ENCODE measurements at places on chromosomes 1 and 21.
A peak's percentile ranks its signal among the peaks of the same experiment; 100 is the strongest.

- no peak for DNase-seq
These were observed 33.9 kb upstream of the GPR25 start for GRCh38 chr1:200838676-200839445.

DNA sequence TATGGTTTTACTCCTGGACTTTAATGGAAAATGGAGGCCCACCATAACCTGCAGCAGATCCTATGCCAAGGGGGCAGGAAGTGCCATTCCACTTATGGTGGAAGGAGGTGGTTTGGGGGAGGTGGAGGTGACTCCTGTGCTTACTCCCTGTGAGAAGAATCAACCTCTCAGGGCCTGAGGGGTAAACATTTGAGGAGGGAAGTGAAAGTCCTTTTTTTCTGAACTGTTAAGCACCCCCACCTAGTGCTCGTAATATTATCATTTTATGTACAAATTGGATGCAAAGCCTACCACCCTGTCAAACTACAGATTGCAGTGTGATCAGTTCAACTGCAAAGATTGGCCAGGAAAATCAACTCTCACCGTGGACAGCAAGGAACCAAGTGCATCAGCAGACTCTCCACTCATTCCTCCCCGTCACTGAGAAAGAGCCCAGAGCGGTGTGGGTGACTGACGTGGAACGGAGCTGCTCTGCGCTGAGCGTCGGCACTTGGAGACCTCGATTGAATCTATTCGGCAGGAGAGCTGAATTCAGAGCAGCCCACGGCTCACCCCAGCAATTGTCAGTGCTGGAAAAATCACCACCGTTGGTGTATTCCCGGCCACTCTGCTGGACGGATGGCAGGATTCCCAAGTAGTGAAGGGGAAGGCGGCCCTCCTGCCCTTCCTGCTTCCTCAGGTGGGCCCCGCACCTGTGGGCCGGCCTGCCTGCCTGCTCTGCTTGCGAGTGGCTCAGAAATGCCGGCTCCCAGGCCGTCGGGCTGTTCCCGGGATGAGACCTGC lies 46.8 kb upstream of the COX20 start:
- DNase-seq, result no peak

GRCh38 chr1:2468041-2468472 lies 8.0 kb upstream of the PLCH2 start:
- no peak for DNase-seq

- no peak for DNase-seq
These were observed 21.2 kb downstream of the MEF2D start for GRCh38 chr1:156479093-156480015.

DNA sequence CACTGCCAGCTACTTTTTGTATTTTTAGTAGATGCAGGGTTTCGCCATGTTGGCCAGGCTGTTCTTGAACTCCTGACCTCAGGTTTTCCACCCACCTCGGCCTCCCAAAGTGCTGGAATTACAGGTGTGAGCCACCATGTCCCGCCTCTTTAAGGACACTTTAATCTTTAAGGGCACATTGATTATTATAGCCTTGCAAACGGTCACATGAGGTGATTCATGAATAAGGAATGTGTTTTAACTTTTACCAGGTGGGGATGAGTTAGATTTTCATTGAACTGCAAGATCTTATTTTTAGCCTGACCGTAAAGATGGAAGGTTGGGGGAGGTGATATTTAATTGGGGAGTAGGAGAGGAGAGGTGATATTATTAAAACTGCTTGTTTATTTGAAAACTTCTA lies 61.9 kb downstream of the TBCE start:
- no peak for DNase-seq

GRCh38 chr1:36133484-36133883 lies 8.5 kb upstream of the COL8A2 start:
- DNase-seq, result peak; percentile 81

DNA sequence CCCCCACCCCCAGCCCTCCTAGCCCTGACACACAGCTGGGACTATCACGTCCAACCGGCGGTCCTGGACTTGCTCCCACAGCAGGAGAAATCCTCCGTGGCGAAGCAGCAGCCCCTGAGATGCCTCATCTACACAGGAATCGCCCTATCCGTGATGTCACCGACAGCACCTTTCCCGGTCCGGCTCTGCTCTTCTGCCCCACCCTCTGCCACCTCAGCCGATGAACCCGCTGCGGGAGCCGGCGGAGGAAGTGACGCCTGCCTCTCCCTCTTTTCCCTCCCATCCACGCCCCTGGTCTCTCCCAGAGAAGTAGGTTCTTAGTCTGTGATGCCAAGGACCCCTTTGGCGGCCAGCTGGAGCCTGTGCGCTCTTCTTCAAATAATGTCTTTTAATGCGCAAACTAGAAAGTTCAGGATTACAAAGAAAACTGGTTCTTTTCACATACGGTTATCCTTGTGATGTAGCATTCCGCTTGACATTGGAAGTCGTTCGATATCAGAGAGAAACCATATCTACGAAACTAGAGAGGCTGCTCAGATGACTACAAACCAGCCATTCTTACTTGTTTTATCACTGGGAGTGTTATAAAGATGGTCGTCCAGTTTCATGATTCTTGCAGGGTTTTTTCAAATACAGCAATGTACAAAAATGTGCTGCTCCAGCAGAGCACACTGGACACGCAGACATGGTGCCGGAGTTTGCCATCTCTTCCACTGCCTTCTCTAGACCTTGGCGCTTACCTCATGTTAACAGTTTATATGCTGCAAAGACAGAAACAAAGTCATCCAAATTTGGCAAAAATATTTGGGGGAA lies 120.3 kb downstream of the PPIAL4G start:
- DNase-seq, result peak; percentile 85

- DNase-seq, result no peak
These were observed 6.8 kb upstream of the SFN start for GRCh38 chr1:26856181-26856580.

- DNase-seq, result peak; percentile 79
These were observed 249.1 kb upstream of the NR5A2 start for GRCh38 chr1:199778324-199778955.

DNA sequence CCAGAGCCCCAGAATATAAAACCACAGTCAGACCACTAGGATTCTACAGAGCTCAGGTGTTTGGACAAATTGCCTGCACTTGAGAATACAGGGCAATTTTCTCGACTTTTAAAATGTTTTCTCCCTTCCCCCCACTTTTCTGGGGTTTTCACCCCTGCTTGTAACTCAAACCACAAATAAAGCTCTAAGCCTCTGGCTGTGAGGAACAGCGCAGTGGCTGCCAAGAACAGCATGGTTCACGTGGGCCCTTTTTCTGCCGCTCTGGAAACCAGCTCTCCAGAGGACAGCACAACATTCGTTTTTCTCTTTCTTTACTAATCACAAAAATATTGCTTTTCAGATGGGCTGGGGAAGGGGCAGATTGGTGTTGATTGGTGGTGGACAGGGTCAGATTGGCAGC lies 102.2 kb upstream of the JUN start:
- no peak for DNase-seq

DNA sequence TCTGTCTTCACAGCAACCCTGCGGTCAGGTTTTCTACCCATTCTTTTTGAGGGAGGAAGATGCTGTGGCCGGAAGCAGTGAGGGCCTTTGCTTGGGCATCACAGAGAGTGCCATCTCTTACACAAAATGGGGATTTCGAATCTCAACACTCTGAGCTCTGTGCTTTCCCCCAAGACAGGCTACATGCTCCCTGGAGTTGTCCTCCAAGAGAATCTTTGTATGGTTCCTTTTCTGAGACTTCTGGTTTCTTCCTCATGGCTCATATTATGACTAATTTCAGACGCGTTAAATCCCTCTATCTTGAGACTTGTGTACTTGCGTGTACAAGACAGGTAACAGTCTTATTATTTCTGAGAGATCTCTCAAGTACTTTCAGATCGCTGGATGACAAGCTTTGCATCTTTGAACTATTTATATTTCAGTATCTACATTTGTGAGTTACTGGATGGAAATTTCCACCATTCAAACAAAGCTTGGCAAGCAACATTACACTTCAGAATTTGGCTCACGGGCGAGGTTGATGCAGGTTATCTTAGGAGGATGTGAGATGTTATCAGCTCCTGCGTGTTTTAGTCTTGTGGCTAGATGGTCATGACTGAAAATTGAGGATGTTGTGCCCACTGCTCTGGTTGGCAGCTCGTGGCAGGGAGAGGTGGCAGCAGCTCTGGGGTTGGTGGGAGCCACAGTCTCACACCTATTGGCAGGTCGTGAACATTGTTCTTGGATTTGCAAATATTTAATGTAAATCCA lies 19.4 kb downstream of the ABCG1 start:
- no peak for DNase-seq

DNA sequence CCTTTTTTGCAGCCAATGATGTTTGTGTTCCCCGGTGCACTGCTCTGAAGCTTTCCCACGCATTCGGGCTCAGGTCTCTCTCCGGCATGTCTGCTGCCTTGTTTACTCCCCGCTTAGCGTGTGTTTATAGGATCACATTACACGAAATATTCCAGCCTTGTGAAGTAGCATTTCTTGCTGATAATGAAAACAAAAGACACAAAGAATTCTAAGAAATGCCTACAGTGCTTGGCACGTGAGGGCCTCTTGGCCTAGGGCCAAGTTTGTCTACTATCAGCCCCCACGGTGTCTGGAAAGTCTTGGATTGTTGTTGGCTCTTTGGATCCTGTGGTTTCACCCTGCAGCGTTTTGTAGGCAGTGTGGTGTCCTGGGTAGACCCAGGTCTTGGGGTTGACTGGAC lies 11.2 kb upstream of the GSTM4 start:
- no peak for DNase-seq

DNA sequence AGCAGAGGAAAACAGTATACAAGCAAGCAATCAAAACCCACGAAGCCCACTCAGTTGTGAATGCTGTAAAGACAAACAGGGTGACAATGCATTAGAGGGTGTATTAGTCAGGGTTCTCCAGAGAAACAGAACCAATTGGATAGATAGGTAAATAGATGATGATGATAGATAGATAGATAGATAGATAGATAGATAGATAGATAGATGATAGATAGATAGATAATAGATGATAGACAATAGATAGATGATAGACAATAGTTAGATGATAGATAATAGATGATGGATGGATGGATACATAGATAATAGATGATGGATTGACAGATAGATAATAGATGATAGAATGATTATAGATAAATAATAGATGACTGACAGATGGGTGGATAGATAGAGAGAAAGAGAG lies 48.3 kb downstream of the LRRC38 start:
- no peak for DNase-seq

- DNase-seq, result no peak
These were observed 14.2 kb upstream of the SRSF4 start for GRCh38 chr1:29195881-29196291.

- DNase-seq, result no peak
These were observed 3.6 kb upstream of the ADAMTSL4 start for GRCh38 chr1:150545486-150546032.

DNA sequence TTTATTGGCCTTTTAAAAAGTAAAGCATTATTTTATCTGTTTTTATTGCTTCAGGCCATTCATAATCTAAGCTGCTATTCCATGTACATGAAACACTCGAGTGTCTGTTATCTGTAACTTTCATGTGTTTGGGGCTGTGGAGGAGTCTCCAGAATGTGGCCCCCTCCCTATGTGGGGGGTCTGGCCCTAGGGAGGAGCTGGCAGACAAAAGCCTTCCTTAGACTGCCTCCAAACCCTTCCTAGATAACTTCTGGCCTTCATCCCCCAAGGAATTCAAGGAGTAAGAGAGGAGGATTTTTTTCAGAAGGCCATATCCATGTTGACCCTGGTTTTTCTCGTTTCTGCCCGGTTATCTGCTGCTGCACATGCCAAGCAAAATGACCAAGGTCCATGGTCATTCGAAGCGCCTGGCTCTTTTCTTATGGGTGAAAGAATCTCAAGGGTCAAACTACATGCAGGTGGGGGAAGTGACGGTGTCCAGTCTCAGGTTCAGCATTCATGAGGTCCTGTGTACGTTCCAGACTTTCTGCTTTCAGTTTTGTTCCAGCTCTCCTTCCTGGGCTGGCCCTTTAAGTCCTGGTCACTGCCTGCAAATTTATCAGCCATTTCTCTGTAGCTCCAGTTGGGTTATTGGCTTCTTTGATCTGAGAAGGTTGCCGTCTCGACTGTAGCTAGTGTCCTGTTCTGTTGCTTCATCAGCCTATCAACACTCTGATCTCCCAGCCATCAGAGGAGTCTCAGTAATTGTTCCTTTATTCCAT lies 8.3 kb downstream of the TENT5C start:
- no peak for DNase-seq

GRCh38 chr1:165371588-165372225 lies 15.2 kb upstream of the LMX1A start:
- no peak for DNase-seq

DNA sequence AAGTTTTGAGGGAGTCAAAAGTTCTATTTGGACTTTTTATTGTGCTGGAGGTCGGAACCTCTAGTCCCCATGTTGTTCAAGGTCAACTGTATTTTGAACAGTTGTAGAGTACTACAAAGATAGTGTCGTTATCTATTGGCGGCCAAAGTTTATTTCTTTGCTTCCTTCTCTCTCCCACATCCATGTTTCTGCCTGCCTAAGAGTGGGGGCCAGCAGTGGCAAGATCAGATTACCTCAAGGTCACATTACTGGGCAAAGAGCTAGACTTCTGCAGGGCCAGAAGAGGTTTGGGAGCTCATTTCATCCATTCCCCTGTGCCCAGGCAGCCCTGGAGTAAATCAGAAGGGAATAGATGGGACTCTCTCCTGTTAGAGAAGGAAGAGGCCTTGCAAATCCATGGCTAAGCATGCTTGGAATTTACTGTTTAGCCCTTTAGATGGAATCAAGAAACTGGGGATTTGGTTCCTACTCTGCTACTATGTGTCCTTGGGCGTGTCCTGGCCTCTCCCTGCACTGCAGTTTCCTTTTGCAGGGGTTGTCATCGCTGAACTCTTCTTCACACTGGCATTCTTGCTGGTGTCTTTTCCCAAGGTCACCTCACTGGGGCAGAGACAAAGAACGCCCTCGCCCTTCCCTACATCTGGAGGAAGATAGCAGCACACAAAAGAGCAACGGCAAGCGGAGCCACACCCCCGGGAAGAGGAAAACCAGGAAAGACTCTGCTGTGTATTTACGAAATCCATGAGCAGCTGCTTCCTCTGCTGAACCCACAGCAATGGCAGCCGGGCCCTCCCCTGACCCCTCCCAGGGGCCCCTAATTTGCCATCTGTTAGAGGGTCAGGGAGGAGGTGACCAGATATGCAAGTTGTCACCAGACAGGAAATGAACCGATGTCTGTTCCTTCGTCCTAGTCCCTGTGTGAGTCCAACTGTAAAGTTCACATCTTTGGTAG lies 73.3 kb downstream of the PLPP3 start:
- DNase-seq, result no peak

- DNase-seq, result no peak
These were observed 116.0 kb downstream of the CASZ1 start for GRCh38 chr1:10680487-10680886.

DNA sequence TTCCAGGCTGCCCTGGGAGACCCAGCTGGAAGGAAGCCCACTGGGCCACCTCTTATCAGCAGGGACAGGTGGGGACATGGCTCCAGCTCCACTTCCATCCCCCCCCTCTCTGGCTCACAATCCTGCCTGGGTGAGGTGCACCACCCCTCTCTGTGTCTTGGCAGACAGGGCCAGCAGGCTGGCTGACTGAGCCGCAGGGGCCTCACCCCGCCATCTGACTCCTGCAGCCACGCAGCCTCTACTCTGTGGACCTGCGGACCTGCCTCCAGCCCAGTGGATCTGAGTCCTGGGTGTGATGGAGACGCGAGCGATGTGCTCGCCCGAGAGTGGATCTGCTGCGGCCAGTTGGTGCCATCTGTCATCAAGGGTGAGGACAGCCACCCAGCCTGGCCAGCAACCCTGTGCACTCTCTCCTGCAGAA lies 30.1 kb downstream of the RCC2 start:
- DNase-seq, result no peak
